ENCODE measurements at places on chromosomes 6 and 20.

- ATAC-seq: no peak
Observed at GRCh38 chr6:136038531-136038930, 187.0 kb downstream of the PDE7B start.

DNA sequence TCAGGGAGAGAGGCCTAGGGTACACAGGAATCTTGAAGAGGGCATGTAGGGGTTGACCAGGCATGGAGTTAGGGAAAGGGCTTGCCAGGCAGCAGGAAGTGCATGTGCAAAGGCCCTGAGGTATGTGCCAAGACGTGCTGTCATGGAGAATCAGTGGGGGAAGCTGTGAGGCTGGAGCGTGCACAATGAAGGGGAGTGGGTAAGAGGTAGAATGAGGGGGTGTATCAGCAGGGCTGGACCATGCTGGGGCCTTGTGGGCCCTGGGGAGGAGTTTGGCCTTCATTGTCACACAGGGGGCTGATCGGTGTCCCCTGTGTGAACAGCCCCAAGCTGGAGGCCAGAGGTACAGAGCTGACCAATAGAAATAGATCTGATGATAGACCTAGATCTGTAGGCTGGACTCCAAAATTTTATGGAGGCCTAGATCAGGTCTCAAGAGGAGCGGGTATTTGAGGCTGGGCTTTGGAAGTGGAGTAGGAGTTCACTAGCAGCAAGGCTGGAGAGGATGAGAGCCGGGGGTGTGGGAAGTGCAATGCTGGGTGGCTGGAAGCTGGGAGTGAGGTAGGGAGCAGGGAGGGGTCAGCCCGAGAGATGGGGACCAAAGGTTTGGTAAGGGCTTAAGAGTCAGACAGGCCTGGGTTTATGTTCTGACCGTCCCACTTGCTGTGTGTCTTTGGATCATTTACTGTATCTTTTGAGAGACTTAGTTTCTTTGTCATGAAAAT is 3.0 kb downstream of the SRC start:
- no peak for ATAC-seq

DNA sequence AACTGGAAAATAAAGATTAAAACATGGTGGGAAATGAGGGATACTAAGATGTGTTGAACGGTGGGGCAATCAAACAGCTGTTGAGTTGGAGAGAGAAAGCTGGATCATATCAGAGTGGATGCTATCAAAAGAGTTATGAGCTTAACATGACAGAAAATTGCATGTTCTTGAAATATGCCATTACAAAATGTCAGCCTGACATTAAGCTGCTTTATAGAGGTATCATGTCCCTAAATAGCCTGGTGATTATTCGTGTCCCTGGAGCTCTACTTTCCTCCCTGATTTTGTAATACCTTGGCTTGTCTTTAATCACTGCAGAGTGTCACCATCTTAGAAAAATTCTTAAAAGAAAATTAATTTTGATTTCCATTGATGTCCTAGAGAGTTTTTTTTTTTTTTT is 223.1 kb downstream of the PHF3 start:
- ATAC-seq: no peak

- ATAC-seq: no peak
Observed at GRCh38 chr6:53041356-53041755, 23.8 kb upstream of the FBXO9 start.

GRCh38 chr6:43113431-43114260 is 37.5 kb downstream of the PTK7 start:
- peak; percentile 20 for ATAC-seq

GRCh38 chr6:52662031-52662430 is 8.9 kb upstream of the TMEM14A start:
- no peak for ATAC-seq

- no peak for ATAC-seq
Observed at GRCh38 chr6:48426636-48427035, 315.6 kb upstream of the PTCHD4 start.

DNA sequence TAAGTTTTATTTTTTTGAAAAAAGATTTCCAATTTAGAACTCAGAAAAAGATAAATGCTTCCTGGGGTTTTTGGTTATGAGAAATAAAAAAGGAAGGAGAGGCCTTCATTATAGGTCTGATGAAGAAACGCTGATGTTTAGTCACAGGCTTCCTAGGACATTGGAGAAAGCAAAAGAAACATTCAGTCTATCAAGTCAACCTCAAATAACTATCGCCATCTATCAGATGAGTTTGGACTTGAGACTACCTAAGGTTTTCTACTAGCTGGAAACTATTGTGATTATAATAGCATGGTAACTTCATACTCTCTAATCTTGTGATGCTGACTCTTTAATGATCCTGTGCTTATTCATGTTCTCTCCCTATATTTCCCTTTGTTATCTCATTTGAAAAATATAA is 171.3 kb downstream of the TPBG start:
- no peak for ATAC-seq

- no peak for ATAC-seq
Observed at GRCh38 chr6:106802139-106802538, 172.4 kb downstream of the CD24 start.

GRCh38 chr6:9412951-9413559 is 977.7 kb upstream of the SLC35B3 start:
- no peak for ATAC-seq

DNA sequence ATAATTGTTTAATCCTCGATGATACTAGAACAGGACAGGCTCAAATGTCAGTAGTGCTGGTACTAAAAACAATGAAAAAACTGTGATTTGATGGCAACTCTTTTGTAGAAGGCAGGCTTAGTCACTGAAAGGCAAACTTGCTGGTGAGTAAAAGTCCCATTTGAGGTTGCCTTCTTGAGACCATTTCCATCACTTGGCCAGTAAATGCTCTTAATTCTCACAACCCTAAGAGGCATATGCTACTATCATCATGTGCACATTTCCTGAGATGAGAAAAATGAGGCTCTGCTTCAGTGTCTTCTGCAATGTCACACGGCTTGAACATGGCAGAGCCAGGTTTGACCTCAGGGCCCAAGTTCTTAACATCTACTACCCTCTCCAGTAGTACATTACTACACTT is 9.9 kb downstream of the AKIRIN2 start:
- no peak for ATAC-seq

GRCh38 chr6:112337209-112337638 is 9.9 kb upstream of the RFPL4B start:
- no peak for ATAC-seq

DNA sequence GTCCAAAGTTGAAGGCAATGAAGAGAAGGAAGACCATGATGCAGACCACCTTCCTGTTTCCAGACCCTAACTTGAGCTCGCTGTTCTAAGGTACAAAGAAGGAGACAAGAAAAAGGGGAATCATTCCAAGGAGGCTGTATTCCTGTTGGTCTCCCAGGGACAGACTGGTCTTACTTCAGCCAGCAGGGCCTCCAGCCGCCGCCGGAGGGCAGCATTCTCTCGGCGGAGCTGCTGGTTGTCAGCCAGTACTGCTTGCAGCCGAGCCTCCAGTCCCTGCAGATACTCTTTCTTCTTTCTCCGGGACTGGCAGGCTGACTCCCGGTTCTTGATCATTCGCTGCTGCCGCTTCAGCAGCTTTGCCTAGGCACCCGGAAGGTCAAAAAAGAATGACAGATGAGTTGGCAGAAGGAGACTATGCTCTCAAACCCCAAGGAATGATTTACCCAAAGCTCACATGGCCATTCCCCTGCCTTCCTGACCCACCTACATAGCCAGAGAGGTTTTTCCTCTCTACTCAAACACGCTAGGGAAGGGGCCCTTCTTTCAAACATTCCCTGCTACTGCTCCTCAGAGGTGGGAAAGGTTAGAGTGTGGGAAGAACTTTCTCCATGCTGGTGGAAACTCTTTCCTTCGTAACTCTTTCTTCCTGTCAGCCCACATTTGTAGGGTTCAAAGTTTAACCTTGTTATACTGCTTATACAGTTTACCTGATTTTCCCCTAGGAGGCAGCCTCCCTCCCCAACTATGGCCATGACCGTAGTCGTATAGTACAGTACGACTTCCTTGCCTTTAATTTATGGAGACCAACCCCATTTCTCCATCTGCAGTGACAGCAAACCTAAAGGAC is 9.0 kb downstream of the ATF6B start:
- peak; percentile 89 for ATAC-seq

GRCh38 chr6:135475292-135475886 is 22.2 kb downstream of the AHI1 start:
- no peak for ATAC-seq

- ATAC-seq: no peak
Observed at GRCh38 chr20:1199964-1200363, 3.3 kb upstream of the C20orf202 start.

DNA sequence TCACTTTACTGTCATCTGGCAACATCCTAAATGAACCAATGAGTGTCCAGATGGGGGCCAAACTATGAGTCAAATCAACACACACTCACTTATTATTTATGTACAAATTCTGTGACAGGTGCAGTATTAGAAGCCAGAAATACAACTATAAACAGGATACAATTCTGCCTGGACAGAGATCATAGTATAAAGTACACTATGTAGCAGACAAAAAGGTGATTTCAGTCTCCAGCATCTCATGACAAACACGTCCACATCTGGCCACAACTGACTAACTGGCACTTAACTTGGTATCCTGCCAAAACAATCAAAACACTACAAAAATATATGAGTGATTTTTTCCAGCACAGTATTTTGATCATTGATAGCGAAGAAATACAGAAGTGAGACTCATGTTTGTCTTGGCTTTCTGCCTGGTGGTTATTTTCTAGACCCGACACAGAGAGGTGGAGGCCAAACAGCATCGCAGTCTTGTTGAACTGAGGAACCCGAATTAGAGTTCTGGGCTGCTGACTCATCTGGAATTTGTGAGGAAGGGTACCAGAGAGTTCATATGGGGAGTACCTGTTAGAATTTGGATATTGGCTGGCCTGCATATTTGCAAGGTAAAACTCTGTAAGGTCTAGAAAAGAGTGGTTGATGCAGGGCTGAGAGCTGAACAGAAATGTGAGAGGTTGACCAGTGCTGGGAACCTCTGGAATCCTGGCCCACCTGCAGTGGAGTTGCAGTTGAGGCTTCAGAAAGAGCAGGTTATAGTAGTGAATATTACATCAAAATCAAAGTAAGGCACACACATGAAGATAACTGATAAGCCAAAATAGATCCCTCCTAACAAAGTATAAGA is 475.2 kb downstream of the PTPRT start:
- ATAC-seq: no peak

DNA sequence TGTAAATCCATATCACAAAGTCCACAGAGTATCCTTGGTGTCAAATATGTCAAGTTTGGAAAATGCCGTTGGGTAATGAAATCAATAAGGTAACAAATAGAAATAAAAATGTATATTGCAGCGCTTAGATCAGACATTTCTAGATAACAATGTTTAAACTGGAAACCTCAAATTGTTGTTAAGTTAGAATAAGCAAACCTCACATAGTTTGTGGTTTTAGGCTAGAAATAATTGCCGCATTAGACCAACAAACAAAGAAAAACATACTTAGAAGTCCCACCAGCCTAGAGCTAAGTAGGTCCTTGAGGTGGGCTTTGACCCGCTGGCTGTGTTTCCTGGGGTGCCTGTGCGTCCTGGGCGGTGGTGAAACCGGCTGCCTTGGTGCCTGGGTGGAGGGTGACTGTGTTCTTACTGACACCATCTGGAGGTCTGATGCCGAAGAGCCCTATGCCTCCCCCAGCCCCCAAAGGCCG is 71.4 kb downstream of the DACT2 start:
- ATAC-seq: no peak

DNA sequence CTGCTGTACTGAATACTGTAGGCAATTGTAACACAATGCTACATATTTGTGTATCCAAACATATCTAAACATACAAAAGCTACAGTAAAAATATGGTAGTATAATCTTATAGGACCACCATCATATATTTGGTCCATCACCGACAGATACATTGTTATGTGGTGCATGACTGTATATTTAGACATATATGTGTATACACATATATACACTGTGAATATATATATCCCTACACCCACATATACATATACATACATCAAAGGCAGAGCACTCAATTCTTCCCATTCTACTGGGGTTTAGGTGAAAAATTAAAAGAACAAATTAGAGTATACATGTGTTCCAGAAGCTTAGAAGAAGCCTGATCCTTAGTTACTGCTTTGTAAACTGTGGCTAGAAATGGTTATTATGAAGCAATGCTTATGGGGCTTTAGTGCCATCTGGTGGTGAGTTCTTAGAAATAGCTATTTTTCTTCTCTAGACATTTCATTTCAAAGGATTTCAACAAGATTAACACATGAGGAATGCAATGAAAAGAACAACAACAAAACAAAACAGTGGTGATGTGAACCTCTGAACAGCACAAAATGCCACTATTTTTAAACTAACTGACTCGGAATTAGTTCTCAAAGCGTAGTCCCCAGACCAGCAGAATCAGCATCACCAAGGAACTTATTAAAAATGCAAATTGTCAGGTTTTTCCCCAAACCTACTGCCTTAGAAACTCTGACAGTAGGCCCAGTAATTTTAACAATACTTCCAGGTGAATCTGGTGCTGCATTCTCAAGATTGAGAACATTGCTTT is 38.0 kb downstream of the PKHD1 start:
- no peak for ATAC-seq

DNA sequence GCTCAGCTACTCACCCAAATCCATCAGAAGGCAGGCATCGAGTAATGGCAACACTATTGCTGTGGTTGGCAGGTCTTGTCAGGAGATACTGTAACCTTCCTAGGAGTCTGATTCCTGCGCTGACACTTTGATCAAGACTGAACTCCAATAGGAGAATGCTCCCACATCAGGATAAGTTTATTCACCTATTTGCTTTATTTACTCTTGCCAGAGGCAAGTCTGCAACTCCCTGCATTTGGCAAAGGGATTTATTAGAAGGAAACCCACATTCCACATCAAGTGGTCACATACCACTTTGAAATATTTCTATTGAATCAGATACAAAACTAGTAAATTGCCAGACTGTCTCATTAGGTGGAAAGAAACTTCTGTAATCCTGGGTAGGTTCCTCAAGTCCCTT is 43.5 kb downstream of the ZFAND3 start:
- no peak for ATAC-seq

GRCh38 chr6:121630716-121631115 is 195.3 kb downstream of the GJA1 start:
- no peak for ATAC-seq

DNA sequence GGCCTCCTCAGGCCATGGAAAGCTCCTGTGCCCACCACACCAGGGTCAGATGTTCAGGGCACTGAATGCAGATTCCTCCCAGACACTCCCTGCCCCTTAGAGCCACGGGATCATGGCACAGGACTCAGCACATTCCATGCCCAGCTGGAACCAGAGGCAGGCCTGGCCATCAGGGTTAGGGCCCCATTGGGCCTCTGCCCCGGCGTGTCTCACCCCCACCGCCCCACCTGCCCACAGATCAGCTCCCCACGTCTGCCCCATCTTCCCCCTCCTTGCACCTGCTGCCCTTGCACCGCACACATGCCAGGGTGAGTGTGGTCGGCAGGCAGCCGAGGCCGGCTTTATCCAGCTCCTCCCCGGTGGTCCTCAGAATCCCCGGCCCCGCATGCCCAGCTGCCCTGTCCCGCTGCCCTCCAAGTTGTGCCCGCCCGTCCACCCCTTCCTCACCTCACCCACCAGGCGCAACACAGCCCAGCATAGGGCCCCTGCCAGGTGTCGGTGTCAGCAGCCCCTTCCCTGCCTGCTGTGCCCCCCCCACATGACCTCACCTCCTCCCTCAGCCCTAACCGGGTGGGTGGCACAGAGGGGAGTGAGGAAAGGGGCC is 2.2 kb upstream of the SRMS start:
- no peak for ATAC-seq

Data from stimulated activated memory B cell treated with anti-CD40 and anti-IgM and Interleukin-4, amounts not matched to agents 10 μg/mL and 1 μg/mL and 100 μg/mL, for 72 hours (primary cell).